ENCODE measurements at places on chromosomes 7 and 10.
A peak's percentile ranks its signal among the peaks of the same experiment; 100 is the strongest.

DNA sequence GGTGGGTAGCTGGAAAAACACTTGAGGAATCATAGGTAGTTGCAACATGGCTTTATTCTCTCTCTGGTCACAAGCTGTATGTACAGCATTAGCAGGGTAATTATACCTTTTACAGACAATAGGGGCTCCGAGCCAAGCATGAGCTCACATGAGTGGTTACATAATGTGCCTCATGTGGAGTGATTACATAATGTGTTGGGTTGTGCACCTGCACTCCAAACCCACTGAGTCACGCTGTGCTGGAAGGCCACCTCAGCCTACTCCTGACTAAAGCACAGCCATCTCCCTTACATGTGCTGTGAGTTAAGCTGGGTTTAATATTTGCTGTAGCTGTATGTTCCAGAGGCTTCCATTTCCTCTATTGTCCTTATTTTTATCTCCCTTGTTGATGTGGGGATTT lies 348.7 kb upstream of the SEMA3C start:
- no peak for DNase-seq

DNA sequence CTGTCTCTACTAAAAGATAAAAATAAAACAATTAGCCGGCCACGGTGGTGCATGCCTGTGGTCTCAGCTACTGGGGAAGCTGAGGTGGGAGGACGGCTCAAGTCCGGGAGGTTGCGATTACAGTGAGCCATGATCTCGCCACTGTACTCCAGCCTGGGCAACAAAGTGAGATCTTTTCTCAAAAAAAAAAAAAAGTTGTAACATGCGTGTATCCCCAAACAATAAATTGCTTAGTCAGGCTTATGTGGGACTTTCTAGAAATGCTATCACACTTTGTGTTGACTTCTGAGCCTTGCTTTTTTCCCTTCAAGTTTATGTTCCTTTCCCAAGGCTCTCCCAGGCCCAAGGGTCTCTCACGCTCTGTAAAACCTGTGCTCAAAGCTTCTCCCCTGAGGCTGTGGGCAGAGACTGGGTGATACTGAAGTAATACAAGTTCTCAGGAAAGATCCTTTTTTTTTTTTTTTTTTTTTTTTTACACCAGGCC lies 88.0 kb upstream of the TNS3 start:
- no peak for DNase-seq

GRCh38 chr7:101133621-101134398 lies 6.9 kb downstream of the SERPINE1 start:
- DNase-seq: no peak

- DNase-seq: no peak
Observed at GRCh38 chr7:44156453-44157010, 15.4 kb upstream of the MYL7 start.

- DNase-seq: no peak
Observed at GRCh38 chr10:118924493-118924892, 105.0 kb upstream of the NANOS1 start.

GRCh38 chr10:42594246-42594650 lies 44.1 kb downstream of the ZNF33B start:
- DNase-seq: no peak

DNA sequence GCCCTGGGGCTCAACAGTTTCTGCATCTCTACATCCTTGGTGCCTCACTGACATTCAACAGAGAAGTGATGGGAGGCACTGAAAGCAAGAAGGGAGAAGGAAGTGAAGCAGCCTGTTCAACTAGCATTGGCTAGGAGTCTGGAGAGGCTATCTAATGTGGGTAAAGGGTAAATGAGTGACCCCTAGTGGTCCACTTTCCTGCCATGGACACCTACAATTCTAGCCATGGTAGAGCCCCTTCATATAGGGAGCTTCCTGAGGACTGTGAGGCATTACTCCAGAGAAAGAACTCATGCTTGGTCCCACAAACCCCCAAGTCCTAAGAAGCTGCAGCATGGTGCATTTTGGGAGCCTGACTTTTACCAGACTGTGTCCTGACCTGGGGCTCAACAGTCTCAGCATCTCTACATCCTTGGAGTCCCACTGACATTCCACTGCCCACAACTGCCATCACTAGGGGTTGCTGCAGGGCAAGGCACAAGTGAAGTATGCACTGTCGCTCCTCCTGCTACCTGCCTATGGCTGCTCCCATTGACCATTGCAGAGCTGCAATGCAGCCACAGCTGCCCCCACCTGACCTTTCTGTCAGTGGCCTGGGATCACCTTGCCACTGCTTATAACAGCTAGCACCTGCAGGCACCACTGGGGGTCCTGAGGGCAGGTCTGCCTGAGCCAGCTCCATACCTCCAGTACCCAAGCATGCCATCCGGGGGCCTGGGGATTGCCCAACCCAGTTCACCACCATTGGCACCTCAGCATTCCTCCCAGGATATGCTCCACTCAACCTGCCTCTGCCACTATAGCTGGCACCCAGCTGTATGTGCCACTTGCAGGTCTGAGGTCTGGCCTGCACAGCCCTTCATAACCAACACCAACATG lies 44.1 kb upstream of the CDK6 start:
- no peak for DNase-seq

GRCh38 chr10:102581401-102581800 lies 62.9 kb upstream of the TRIM8 start:
- no peak for DNase-seq

DNA sequence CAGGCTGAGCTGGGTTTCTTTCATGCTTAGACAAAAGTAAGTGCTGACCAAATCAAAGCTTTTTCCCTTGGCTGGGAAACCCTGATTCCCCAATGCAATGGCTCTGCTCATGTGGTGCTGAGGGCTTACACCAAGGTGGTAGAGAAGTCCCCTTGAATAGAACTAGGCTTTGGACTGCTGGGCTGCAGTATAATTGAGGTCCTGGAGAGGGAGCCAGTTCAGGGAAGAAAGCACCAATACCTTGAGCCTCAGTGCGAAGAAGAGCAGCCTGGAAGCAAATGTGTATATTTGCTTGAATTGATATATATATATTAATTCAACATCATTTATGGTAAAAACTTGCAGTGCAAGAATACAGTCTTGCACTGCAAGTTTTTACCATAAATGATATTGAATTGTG lies 391.1 kb downstream of the RPS24 start:
- no peak for DNase-seq

DNA sequence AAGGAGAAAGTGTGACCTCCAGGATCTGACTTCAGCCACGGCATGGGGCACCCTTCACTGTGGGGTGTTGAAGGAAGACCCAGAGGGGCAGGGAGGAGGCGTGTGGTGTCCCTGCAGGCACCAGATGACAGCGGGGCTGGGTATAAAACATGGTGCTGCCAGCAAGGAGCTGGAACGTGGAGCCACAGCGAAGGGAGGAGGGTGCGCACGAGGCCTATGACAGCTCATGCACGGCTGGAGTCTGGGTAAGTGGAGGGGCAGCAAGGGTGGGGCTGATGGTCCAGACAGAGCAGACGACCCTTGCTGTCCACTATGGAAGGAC lies 27.8 kb upstream of the FOXL3 start:
- DNase-seq: no peak

GRCh38 chr7:149302222-149302621 lies 40.2 kb downstream of the ZNF783 start:
- DNase-seq: no peak

- DNase-seq: no peak
Observed at GRCh38 chr7:8274589-8274988, 12.6 kb upstream of the ICA1 start.

GRCh38 chr7:5320802-5321396 lies 38.2 kb downstream of the SLC29A4 start:
- DNase-seq: no peak

GRCh38 chr7:101939136-101939695 lies 121.8 kb downstream of the CUX1 start:
- DNase-seq: no peak

DNA sequence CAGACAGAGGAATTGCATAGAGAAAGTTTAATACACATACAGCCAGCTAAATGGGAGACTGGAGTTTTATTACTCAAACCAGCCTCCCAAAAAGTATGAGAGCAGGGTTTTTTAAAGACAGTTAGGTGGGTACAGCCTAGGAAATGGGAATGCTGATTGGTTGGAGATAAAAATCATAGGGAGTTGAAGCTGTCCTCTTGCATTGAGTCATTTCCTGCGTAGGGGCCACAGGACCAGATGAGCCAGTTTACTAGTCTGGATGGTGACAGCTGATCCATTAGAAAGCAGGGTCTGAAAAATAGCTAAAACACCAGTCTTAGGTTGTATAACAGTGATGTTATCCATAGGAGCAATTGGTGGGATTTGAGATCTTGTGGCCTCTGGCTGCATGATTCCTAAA lies 76.1 kb upstream of the POM121L12 start:
- no peak for DNase-seq

GRCh38 chr10:17210361-17210760 lies 8.9 kb upstream of the TRDMT1 start:
- no peak for DNase-seq

GRCh38 chr7:45267262-45267661 lies 109.7 kb downstream of the RAMP3 start:
- DNase-seq: no peak

- no peak for DNase-seq
Observed at GRCh38 chr7:131538071-131538812, 18.2 kb downstream of the PODXL start.

DNA sequence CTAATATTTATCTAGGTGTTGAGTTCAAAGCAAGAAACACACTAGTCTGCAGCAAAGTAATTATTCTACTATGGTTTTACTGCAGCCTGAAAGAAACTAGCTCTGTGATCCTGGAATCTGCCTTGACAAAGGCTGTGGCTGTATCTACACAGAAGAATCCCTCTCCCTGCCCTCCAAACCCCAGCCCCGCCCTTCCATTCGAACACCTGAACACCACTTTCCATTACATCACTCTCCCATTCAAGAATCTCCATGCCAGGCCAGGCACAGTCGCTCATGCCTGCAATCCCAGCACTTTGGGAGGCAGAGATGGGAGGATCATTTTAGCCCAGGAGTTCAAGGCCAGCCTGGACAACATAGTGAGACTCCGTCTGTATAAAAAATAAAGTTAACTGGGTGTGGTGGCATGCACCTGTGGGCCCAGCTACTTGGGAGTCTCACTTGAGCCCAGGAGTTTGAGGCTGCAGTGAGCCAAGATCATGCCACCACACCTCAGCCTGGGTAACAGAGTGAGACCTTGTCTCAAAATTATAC lies 23.3 kb downstream of the LRRC20 start:
- no peak for DNase-seq

GRCh38 chr7:24842449-24843241 lies 85.4 kb upstream of the GSDME start:
- DNase-seq: no peak

GRCh38 chr7:47690902-47691558 lies 109.1 kb upstream of the TNS3 start:
- no peak for DNase-seq

GRCh38 chr7:28006491-28006890 lies 174.1 kb downstream of the JAZF1 start:
- no peak for DNase-seq

- DNase-seq: no peak
Observed at GRCh38 chr10:46298477-46299285, 11.9 kb downstream of the ANTXRL start.

DNA sequence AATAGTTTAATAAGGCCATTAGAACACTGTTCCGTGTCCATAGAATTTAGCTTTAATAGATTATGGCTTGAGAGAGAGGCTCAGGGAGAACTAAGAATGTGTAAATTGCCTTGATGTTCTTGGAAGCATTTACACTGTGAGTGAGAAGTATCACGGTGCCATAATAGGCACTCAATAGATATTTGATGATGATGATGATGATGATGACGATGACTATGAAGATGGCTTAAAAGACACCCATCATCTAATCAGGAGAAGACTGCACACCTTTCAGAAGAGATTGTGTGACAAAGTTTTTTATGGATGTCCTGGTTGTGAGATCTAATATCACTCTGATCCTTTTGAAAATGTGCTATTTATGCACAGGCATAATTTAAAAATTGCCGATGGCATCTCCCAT lies 264.2 kb downstream of the GLI3 start:
- no peak for DNase-seq

DNA sequence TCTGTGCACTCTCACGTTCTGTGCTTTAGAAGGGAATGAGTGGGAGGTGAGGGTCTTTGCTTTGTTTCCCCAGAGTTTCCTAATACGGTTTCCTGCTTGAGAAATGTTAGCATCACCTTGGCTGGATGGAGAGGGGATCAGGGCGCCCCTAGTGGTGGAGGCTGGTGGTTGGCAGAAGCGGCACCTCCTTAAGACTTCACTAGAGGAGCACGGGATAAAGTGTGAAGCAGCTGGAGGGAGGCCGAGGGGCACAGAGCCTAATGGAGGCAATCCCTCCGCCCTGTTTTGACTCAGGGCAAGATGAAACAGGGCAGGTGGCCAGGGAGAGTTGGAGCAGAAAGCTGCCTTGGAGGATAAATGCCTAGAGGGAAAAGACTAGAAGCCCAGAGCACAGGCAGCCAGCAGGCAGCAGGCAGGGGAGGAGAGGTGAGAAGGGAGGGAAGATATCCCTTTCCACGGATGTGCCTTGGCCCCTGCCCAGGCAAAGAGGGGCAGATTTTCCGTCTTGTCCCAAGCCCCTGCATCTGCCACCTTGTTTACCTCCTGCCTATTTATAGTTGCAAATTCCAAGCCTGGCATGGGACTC lies 56.0 kb upstream of the BTRC start:
- DNase-seq: no peak

DNA sequence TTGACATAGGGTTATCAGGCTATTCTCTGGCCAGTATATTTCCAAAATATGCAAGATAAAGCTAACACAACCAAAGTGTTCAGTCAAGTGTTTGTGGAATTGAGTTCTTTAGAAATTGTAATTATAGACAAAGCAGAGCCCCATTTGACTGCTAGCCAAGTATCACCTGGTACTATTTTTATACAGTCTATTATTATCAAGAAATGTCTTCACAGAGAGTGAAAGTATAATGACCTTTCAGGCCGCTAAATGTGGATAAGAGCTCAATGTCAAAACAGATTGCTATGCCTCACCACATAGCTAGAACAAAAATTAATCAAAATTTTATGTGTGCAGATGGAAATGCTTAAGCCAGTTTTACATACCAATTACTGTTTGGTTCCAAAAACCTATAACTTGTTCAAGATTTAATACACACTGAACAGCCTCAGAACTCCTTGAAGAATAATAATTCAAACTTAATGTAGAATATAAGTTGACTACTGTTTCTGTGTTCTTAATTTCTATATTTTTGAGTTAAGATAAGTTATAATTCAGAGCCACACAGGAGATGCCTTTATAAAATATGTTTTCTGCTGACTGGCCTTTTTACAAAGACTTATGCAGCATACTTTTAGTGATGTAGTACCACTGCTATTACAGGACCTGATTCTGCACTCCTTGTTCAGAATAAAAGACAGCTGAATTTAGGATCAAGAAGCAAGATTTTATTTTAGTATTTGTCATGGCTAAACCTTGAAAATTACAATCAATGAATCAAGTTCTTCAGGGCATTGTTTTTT lies 31.0 kb downstream of the PRPS1L1 start:
- no peak for DNase-seq

DNA sequence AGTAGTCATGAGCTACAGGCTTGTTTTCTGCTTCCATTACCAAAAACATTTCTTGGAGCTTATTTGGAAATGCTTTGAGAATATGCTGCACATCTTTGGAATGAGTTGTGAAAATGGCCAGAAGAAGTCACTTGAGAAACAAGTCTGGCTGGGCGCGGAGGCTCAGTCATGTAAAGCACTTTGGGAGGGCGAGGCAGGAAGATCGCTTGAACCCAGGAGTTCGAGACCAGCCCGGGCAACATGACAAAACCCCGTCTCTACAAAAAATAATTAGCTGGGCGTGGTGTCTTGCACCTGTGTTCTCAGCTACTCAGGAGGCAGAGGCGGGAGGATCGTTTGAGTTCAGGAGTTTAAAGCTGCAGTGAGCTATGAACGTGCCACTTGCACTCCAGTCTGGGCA lies 882 bp upstream of the CHCHD1 start:
- DNase-seq: no peak

GRCh38 chr7:149005427-149006344 lies 22.6 kb downstream of the PDIA4 start:
- peak; percentile 45 for DNase-seq
